ENCODE measurements at places on chromosomes 5 and 9.

- DNase-seq = no peak
Observed at GRCh38 chr9:98481676-98482075, 226.2 kb upstream of the TBC1D2 start.

- no peak for DNase-seq
Observed at GRCh38 chr5:158819840-158820620, 279.7 kb downstream of the EBF1 start.

DNA sequence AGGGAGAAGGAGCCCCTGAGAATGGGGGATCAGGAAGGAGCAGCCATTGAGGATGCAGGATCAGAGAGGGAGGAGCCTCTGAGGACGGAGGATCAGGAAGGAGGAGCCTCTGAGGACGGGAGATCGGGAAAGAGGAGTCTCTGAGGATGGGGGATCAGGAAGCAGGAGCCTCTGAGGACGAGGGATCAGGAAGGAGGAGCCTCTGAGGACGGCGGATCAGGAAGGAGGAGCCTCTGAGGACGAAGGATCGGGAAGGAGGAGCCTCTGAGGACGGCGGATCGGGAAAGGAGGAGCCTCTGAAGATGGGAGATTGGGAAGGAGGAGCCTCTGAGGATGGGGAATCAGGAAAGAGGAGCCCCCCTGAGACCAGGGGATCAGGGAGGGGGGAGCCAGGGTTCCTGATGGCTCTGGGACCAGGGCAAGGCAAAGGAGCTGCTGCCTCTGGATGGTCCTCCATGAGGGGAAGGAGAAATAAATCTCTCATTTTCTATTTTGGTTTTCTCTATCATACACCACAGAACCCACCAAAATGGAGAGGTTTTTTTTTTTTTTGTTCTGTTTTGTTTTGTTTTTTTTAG lies 22.6 kb upstream of the SARDH start:
- no peak for DNase-seq

DNA sequence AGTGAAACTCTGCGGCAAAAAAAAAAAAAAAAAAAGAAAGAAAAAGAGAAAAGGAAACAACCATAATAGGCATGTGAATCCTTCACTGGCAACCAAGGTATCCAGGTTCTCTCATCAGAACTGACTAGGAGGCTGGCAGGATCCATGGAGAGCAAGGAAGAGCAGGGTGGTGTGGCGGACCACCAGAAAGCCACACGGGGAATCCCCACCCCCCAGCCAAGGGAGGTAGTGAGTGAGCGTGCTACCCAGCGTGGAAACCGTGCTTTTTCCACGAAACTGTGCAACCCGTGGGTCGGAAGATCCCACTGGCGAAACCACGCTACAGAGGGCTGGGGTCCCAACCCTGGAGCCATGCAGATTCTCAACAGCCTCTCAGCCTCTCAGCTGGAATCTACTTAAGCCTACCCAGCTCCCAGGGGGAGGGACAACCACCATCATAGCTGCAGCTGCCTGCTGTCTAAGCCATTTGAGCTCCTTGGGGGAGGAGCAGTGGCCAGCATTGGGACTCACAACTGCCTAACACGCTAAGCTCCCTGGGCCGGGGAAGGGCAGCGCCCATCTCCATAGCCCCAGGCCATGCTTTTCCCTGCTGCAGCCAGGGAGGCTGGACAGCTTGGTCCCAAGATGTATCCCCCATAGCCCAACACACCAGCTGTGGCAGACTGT lies 91.6 kb downstream of the PRELID2 start:
- no peak for DNase-seq

DNA sequence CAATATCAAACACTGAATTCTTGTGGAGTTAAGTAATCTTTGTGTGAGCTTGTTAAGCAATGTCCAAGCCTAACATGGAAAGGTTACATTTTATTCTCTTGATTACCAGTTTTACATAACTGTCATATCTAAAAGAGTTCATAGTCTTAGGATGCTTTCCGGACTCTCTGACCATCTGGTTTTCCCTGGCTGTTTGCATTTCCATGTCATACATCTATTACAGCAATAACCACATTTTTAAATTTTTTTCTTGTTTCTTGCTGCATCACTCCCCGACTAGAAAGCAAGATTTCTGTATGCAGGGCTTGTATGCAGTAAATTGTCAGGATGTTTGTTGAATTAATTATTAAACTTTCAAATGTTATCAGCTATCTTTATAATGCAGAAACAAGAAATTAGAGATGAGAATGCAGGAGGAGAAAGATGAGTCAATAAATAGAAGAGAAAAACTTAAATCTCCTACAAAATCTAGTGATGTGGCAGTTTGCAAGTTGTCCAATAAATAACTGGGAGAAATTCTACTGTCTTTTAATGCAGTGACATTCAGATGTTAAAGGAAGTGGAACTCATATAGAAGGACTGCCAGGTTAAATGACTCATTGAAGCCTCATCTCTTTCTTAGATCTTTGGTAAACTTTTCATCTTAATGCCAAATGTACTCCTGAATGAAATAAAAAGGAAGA lies 179.6 kb upstream of the SGCD start:
- DNase-seq = no peak

- DNase-seq = no peak
Observed at GRCh38 chr9:5644501-5644900, 15.6 kb downstream of the RIC1 start.

- no peak for DNase-seq
Observed at GRCh38 chr5:99349787-99350186, 421.0 kb upstream of the CHD1 start.

DNA sequence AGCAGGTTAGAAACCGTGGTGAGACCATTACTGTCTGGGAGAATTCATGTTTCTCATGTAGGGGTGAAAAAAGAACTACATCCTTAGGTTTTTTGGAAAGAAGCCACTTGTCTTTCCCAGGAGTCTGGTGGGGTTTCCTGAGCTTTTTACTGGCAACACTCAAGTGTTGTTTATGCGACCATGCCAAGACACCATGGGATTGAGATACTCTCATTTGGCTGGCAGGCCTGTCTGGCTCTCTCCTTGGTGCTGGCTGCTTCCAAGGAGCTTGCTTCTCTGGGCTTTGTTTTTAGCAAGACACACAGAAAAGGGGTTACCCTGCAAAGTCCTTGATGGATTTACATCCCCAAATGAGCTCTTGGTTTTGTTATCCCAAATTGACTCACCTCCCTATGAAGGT lies 80.9 kb upstream of the ISL1 start:
- DNase-seq = no peak

GRCh38 chr5:58706736-58707135 lies 123.9 kb downstream of the RAB3C start:
- no peak for DNase-seq

DNA sequence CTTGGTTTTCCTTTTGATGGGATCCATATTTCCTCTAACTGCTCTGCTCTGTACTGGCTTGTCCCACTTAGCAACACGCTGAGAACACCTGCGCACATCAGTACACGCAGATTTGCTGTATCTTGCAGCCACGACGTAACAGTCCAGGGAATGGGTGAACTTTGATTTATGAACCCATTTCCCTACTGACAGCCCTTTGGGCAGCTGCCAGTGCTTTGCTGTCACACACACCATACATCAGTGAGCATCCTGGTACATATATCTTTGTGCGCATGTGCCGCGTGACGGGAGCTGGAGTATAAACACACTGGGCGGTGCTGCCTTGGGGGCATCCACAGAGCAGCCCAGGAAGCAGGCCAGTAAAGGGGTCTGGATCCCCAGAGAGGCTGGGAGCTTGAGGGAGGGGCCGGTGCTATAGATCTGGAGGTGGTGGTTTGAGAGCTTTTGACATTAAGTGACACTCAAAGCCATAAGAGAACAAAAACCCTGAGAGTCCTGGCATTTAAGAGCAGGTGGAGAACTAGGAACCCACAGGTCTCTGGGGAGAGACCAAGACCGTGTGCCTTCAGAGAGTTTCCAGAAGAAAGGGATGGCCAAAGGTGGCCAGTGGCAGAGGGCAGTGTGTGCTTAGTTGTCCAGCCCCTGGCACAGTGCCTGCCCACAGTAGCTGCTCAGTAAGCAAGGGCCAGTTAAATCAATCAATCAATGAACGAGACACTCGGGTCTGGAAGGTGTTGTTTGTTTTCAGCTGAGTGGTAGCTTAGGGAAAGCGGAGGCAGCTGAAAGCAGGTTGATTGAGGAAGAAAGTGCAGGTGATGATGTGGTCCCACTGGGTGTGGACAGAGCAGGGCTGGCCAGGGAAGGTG lies 53.7 kb downstream of the LMX1B start:
- no peak for DNase-seq

DNA sequence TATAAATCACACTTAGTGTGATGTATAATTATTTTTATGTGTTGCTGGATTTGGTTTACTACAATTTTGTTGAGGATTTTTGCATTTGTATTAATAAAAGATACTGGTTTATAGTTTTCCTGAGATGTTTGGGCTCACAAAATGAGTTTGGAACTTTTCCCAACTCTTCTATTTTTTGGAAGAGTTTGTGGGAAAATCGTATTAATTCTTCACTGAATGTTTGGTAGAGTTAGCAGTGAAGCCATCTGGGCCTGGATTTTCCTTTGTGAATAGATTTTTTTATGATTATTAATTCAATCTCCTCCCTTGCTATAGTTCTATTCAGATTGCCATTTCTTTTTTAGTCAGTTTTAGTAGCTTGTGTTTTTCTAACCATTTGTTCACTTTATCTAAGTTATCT lies 201.7 kb upstream of the NFIL3 start:
- DNase-seq = no peak

GRCh38 chr5:68303038-68303738 lies 87.6 kb downstream of the PIK3R1 start:
- DNase-seq = no peak

DNA sequence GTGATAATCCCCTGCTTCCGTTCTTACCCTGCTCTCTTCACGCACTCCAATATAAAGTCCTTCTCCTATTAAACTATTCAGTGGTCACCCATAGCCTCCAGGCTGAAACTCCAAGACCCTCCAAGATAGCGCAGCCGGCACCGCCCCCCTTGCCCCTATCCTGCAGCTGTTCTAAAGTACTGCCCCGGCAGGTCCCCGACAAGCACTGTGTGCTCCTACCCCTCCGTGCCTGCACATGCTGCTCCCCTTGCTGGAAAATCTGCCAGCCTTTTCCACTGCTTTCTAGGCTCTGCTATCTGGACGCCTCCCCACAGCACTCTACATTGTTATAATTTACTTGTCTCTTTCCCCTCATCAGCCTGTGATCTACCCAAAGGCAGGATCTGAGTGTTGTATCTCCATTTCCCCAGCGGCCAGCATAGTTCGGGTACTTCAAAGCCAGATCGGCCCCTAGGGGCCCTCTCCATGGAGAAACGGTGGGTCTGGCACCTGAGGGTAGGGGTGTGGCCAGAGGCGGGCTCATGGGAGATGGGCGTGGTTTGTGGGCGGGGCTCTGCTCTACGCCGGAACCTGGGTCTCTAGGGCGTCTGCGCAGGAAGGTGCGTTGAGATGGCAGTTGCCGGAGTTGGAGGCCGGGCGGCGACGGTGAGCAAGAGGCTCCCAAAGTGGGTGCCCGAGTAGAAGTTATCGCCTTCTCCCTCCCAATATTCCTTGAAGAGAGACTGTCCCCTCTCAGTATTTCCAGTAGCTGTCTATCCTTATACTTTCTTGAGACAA lies 83.5 kb upstream of the RUSC2 start:
- DNase-seq = peak; percentile 41

DNA sequence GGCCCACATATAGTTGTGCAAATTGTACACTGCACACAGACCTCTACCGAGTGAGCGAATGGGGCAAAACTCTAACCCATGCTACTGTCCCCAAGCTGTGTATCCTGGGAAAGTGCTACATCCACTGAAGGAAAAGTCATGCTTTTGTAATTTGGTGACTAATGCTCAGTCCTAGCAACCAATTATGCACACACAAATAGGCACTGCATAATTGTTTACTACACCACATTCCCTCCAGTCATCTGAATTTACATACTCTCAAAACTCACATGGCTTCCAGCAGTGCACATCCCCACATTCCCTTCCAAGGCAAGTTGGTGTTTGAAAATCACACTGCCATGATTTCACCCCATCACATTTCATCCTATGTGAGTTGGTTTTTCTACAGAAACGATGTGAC lies 125.9 kb upstream of the OSMR start:
- DNase-seq = no peak

DNA sequence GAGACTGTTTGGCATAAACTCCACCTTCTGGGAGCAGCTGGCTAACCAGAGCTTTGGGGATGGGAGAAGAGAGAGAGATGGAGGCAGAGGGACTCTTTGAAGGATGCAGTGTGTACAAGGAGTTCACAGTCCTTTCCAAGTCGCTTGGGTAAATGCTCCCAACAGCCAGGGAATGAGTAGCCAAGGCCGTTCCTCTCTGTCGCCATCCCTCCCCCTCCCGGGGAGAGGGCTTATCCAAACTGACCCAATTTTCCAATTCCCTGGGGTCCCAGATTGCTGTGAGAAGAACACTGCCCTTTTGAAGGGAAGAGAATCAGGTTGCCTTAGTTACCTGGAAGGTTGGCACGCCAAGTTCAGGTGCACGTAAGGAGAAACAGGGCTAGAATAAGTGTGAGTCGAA lies 7.9 kb downstream of the WWC1 start:
- DNase-seq = no peak

DNA sequence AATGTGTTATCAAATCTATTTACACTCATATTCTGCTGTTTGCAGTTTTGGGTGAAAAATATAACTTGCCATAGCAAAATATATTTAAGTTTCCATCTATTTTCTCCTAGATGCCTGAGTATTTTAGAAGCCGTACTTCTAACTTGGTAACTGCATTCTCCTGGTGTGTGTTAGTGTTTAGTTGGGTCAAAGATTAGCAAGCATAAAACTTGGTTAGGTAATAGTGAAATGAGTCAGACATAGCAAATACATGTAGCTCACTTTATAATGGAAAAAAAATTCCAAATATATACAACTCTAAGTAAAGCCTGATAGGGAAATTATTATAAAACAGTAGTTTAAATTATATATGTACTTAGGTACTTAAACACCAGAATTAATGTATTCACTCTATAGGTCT lies 640.7 kb upstream of the ST8SIA4 start:
- DNase-seq = no peak

DNA sequence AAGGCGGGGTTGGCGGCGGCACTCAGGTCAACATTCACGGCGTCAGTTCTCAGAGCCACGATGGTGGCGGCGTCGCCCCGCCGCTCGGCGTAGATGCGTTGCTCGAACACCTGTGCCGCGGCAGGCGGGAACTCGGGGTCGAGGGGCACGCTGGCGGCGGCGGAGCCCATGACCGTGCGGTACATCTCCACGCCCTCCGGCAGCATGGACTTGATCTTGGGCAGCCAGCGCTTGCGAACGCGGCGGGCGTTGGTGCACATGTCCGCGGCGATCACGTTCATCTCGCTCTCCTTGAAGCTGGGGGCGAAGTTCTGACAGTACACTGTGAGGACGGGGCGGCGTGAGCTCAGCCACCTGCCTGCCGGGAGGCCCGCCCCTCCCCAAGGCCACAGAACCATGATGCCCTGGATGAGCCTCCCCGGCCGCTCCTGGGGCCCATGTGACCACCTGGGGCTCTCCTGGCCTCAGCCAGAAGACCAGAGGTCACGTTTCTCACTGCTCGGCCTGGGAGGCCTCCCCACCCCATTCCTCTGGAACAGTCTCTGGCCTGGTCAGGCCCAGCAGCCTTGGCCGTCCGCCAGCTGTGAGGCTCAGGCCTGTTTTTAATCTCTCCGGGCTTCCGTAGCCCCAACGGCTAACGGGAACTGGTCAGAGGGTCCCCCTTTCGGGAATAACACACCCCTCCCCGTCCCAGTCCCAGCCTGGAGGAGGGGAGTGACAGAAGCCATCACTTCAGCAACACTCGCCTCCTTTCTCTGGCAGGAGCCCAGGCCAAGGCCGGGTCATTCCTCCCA lies 50.7 kb upstream of the UBAC1 start:
- no peak for DNase-seq

GRCh38 chr9:69155341-69156030 lies 18.6 kb upstream of the TJP2 start:
- DNase-seq = no peak
